Breast epithelium (tissue), 4 donors: ENCODE measurements at places on chromosomes 5 and 9. TPM values are rescaled to one million over a fixed set of nuclear protein-coding genes. Genes with fewer than 3 reads are reported as not detected.

FAM221B gene
- not detected for total RNA-seq

TMC1 gene
- 0.16 TPM for total RNA-seq

NFX1 gene
- total RNA-seq: 38.3 TPM

PCDHGC5 gene
- 2.1 TPM for total RNA-seq

CARD6 gene
- total RNA-seq: 16.1 TPM

PPP2R2B gene
- total RNA-seq: 1.6 TPM

BARHL1 gene
- not detected for total RNA-seq

SLC46A2 gene
- total RNA-seq: 0.16 TPM

EMB gene
- 9.2 TPM for total RNA-seq

NPR3 gene
- total RNA-seq: 2.0 TPM

GPR150 gene
- total RNA-seq: 1.4 TPM

PDE8B gene
- total RNA-seq: 4.9 TPM

DMRT3 gene
- 0.33 TPM for total RNA-seq

GFI1B gene
- not detected for total RNA-seq

GADD45G gene
- 13.0 TPM for total RNA-seq

MEGF10 gene
- total RNA-seq: 2.3 TPM

SLC6A7 gene
- 0.16 TPM for total RNA-seq

CRHBP gene
- 2.3 TPM for total RNA-seq

GRXCR2 gene
- total RNA-seq: not detected

IL9 gene
- total RNA-seq: not detected

ARHGEF39 gene
- total RNA-seq: 1.6 TPM

ARSB gene
- 9.8 TPM for total RNA-seq

CARTPT gene
- not detected for total RNA-seq

DRD1 gene
- total RNA-seq: under 0.01 TPM

EGFLAM gene
- 19.5 TPM for total RNA-seq

RAB3C gene
- total RNA-seq: 0.29 TPM

C5orf34 gene
- 12.9 TPM for total RNA-seq
